ENCODE measurements at places on chromosomes 6 and 20. TPM values are rescaled to one million over a fixed set of nuclear protein-coding genes. Genes with fewer than 3 reads are reported as not detected.

Gene GATA5
- total RNA-seq: not detected

Gene BPIFB1
- total RNA-seq: not detected

Gene MAP7
- 1.4 TPM for total RNA-seq

Gene GABRR1
- not detected for total RNA-seq

Gene ABHD12
- 29.3 TPM for total RNA-seq

Gene RCAN2
- 2.1 TPM for total RNA-seq

Gene CCDC170
- 2.8 TPM for total RNA-seq

Gene NDUFAF5
- 17.7 TPM for total RNA-seq

Gene CUL9
- 28.0 TPM for total RNA-seq

Gene E2F1
- 3.4 TPM for total RNA-seq

All from articular chondrocyte of knee joint (primary cell).